ENCODE measurements at places on chromosomes 7 and 10. TPM values are rescaled to one million over a fixed set of nuclear protein-coding genes. Genes with fewer than 3 reads are reported as not detected.
A peak's percentile ranks its signal among the peaks of the same experiment; 100 is the strongest.

VPS41 gene
- total RNA-seq, result 79.8 TPM

CLDN3 gene
- 0.95 TPM for total RNA-seq

CPSF4 gene
- total RNA-seq, result 51.5 TPM

GRCh38 chr7:73738220-73738611 is 386 bp downstream of the ABHD11 start:
- peak; percentile 52 for DNase-seq
- no peaks in the 10 kb centered on the region for H3K36me3 ChIP-seq
- peaks cover 8% of the 10 kb centered on the region for H3K4me1 ChIP-seq
- peak overlapping the region; percentile 84 for H3K4me3 ChIP-seq
- H3K27ac ChIP-seq, result peak overlapping the region; percentile 23

DNA sequence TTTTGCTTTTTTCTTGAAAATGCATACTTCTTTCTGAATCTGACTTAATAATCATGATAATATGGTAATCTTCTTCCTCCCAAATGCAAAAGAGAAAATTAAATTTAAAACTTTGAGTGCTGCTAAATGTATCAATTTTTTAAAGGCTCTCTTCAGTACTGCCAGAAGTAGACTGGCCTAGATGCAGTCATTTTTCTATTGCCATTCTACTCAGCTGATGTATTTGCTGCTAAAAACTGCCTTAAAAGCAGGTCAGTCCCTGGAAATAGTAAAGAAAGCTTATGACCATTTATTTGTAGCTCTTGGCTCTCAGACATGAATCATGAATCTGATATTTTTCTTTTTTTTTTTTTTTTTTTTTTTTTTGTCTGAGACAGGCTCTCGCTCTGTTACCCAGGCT is 28.5 kb downstream of the NAPEPLD start:
- H3K27me3 ChIP-seq, result no peaks in the 10 kb centered on the region
- H3K4me1 ChIP-seq, result no peaks in the 10 kb centered on the region
- DNase-seq, result no peak
- peaks cover 3% of the 10 kb centered on the region for H3K36me3 ChIP-seq
- no peak overlapping the region for H3K27ac ChIP-seq

- no peaks in the 10 kb centered on the region for H3K27me3 ChIP-seq
- DNase-seq, result no peak
- no peak overlapping the region for H3K4me3 ChIP-seq
- no peak overlapping the region for H3K27ac ChIP-seq
These were observed 568.8 kb upstream of the FOXK1 start for GRCh38 chr7:4113271-4113670.

DNA sequence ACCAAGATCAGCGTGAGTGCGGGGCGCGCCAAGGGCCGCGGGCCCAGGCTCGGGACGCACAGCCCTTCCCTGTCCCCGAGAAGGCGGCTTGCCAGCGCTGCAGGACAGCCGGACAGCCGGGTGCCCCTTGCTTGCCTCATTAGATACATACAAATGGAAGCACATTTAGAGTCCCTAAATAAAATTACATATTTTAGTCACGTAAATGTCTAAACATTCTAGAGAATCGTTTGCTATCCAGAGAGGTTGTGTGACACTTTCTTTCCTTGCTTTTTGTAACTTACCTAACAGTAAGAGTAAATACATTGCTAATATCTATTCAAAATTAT is 4.8 kb downstream of the VSTM2A start:
- no peaks in the 10 kb centered on the region for H3K36me3 ChIP-seq
- DNase-seq, result no peak
- H3K4me3 ChIP-seq, result no peak overlapping the region
- no peak overlapping the region for H3K27ac ChIP-seq

DNA sequence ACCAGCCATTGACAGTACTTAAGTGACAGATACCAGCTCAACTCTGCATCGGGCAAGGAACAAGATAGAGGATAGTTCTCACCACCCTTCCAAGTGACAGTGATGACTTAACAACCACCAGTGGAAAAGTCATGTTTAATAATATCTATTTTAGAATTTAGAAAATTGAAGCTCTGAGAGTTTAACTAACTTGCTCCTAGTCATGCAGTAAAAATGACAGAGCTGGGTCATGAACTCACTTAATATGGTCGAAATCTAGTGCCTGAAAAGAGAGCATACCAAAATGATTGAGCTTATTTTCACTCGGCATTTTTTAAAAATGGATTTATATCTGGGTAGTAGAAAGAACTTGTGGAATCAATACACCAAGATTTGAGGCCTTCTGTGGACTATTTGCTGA is 367.8 kb upstream of the IGFBP3 start:
- no peaks in the 10 kb centered on the region for H3K36me3 ChIP-seq
- H3K27ac ChIP-seq, result no peak overlapping the region
- no peaks in the 10 kb centered on the region for H3K4me1 ChIP-seq
- H3K27me3 ChIP-seq, result no peaks in the 10 kb centered on the region

GRCh38 chr7:50261593-50261992 is 42.9 kb upstream of the IKZF1 start:
- DNase-seq, result no peak
- H3K4me1 ChIP-seq, result no peaks in the 10 kb centered on the region
- H3K4me3 ChIP-seq, result no peak overlapping the region
- H3K36me3 ChIP-seq, result no peaks in the 10 kb centered on the region
- H3K27me3 ChIP-seq, result no peaks in the 10 kb centered on the region

- no peak overlapping the region for H3K4me3 ChIP-seq
- no peaks in the 10 kb centered on the region for H3K4me1 ChIP-seq
- peaks cover 10% of the 10 kb centered on the region for H3K27me3 ChIP-seq
- H3K27ac ChIP-seq, result no peak overlapping the region
- no peaks in the 10 kb centered on the region for H3K36me3 ChIP-seq
- DNase-seq, result no peak
These were observed 58.1 kb downstream of the UNCX start for GRCh38 chr7:1290679-1291356.

DNA sequence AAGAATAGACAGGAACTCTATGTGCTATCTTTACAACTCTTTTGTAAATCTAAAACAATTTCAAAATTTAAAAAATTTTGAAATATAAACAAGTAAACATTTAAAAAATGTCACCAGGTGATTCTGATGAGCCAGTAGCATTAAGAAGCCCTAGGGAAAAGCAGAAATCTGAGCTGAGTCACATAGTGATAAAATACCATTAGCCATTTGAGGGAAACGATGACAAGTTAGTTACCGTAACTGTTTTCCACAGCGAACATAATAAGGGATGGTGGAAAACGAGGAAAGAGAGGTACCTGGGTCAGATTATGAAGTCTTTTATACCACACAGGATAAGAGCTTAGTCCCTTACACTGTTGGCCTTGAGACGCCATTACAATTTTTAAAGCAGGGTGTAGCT is 55.5 kb downstream of the PRR15 start:
- H3K27me3 ChIP-seq, result no peaks in the 10 kb centered on the region
- DNase-seq, result no peak
- no peak overlapping the region for H3K4me3 ChIP-seq

- H3K4me1 ChIP-seq, result no peaks in the 10 kb centered on the region
- no peak overlapping the region for H3K27ac ChIP-seq
- no peaks in the 10 kb centered on the region for H3K36me3 ChIP-seq
- no peak for DNase-seq
- no peak overlapping the region for H3K4me3 ChIP-seq
These were observed 562.9 kb downstream of the GFRA1 start for GRCh38 chr10:115710136-115710535.

DNA sequence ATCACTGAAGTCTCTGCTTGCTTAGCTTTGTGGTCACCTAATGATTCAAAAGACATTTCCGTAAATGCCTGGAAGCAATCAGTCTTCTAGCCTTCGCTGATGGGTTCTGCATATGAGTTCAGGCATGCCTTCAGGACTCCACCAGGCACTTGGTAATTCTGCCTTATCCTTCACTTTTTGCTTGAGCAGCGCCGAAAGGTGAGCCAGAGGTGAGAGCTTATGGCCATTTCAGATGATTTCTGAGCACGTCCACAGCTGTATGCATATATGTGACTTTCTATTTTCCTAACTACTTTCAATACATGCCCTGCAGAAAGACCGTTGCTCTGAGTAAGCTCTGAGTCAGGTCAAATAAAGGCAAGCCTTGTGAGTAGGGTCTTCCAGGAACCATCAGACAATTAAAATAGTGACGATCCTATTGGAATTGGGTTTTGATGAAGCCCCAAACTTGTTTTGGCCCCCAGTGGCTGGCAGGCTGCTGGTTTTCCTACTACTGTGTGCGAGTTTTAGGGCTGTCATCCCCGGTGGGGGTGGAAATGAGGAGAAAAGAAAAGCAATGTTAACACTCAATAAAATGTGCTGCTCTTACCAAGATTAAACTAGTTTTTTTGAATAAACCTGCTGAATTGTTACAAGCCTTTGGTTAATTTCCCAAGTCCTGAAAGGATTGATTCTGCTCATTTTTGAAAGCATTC is 154.4 kb upstream of the AKR1E2 start:
- H3K4me3 ChIP-seq, result no peak overlapping the region
- H3K4me1 ChIP-seq, result peaks cover 25% of the 10 kb centered on the region
- no peak for DNase-seq
- peaks cover 8% of the 10 kb centered on the region for H3K36me3 ChIP-seq
- no peaks in the 10 kb centered on the region for H3K27me3 ChIP-seq

DNA sequence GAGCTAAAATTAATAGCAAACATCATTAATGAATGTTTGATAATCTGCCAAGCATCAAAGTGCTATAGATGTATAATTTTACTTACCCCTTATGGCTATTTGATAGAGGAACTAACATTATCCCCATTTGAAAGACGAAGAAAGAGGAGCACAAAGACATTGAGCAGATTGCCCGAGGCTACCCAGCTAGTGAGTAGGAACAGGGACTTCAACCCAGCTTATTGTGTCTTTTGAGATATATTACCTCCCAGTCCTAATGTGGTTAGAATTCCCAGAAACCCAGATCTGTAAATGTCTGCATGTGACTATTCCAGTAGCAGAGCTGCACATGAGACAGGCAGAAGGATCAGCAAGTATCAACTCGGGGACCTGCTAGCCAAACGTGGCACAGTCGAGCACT is 160.1 kb upstream of the AOAH start:
- H3K36me3 ChIP-seq, result no peaks in the 10 kb centered on the region
- DNase-seq, result no peak
- H3K27me3 ChIP-seq, result no peaks in the 10 kb centered on the region
